ENCODE measurements at places on chromosomes 16 and 17. TPM values are rescaled to one million over a fixed set of nuclear protein-coding genes. Genes with fewer than 3 reads are reported as not detected.

MCRIP1 gene
- total RNA-seq = 69.2 TPM

MYOCD gene
- under 0.01 TPM for total RNA-seq

ATP6V0D1 gene
- 91.4 TPM for total RNA-seq

MT4 gene
- total RNA-seq = not detected

TMEM238L gene
- total RNA-seq = not detected

GPRC5C gene
- 5.6 TPM for total RNA-seq

NHERF2 gene
- total RNA-seq = 10.0 TPM

DNAH17 gene
- 0.31 TPM for total RNA-seq

CFAP52 gene
- total RNA-seq = 2.8 TPM

SHISA9 gene
- total RNA-seq = 33.5 TPM
